Adrenal gland (tissue), 19 donors: ENCODE measurements at places on chromosomes 3 and 15. TPM values are rescaled to one million over a fixed set of nuclear protein-coding genes. Genes with fewer than 3 reads are reported as not detected.

MME gene
- total RNA-seq: 1.6 TPM

FRMD4B gene
- 37.6 TPM for total RNA-seq

LRRC31 gene
- not detected for total RNA-seq

TM4SF18 gene
- total RNA-seq: 16.5 TPM

GP5 gene
- 0.11 TPM for total RNA-seq

DNA sequence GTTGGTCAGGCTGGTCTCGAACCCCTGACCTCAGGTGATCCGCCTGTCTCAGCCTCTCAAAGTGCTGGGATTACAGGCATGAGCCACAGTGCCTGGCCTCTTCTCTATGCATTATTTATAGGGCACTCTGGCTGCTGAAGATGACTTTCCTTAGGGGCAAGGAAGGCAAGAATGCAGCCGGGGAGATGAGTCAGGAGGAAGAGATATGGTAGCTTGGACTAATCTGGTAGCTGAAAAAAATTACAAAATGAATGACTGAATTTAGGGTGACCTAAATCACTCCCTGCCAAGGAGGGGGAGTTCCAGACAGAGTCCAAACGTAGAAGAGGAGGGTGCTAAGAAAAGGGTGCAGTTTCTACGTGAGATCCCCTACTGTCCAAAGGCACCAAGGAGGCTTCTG, 14.2 kb downstream of the RHCG start:
- H3K27me3 ChIP-seq: peaks cover 13% of the 10 kb centered on the region
- no peak overlapping the region for H3K27ac ChIP-seq
- no peaks in the 10 kb centered on the region for H3K36me3 ChIP-seq
- no peak for DNase-seq

DNA sequence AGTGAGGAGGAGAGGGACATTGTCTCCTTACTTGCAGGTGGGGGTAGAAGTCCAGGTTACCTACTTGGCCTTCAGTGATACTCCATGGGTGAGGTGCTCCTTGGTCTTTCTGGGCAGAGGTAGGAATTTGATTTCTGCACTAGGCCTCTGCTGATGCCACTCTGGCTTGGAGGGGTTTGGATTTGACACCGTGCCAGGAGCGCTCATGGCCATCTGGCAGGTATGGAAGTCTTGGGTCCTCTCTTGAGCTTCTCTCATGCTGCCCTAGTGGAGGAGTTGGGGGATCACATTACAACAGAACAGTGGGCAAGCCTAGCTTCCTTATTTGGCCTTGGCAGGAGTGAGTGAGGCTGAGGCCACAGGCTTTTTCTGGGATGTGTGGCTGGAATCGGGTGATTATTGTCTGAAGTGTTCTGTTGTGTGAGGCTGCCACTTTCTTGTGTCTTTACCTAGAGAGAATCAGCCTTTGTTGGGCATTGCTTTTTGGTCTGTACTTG, 525.0 kb downstream of the GABRG3 start:
- no peak for DNase-seq
- no peaks in the 10 kb centered on the region for H3K36me3 ChIP-seq
- no peak overlapping the region for H3K4me3 ChIP-seq
- no peaks in the 10 kb centered on the region for H3K4me1 ChIP-seq
